ENCODE measurements at places on chromosomes 11 and 22.

GRCh38 chr22:36425977-36426523 lies 38.3 kb upstream of the MYH9 start:
- no peak for DNase-seq

DNA sequence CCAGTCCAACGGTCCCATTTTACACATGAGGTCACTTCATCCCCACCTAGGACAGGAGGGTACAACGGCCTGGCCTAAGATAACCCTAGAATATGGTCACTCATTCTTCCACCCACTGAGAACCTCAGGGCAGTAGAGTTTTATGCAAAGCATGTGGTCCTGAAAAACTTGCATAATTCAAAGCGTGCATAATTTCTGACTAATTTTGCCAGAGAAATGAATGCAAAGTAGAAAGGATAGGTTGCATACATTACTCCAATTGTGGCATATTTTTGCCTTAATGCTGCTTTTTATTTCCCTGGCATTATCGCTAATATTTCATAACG lies 32.5 kb upstream of the SLC35C1 start:
- no peak for DNase-seq

- DNase-seq: no peak
These were observed 544.4 kb downstream of the MIAT start for GRCh38 chr22:27201741-27202140.

DNA sequence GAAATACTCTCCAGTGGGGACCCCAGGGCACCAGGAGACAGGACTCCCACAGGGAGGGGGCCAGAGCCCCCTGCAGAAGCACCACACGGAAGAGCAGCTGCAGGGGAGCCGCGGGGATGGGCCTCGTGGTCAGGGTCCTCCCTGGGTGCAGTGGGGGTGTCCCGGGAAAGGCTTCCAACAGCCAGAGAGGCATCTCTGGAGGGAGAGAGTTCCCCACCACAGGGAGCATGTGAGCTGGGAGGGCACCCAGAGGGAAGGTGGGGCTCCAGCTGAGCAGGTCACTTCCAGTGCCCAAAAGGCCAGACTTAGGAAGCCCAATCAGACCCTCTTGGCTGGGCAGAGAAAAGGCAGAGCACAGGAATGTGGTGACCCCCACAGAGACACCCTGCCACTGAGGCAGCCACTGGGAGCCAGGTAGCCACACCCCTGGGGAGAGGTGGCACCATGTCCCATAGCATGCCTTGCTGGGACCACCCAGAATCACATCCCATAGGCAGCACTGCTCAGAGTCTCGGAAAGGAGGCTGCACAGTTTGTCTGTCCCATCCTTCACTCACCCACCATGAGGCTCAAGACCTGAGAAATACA lies 49.9 kb upstream of the LMO1 start:
- no peak for DNase-seq

- DNase-seq: no peak
These were observed 43.1 kb upstream of the GRAMD1B start for GRCh38 chr11:123386796-123387510.

GRCh38 chr11:75558939-75559843 lies 2.9 kb upstream of the SERPINH1 start:
- no peak for DNase-seq

- no peak for DNase-seq
These were observed 179.8 kb downstream of the NAV2 start for GRCh38 chr11:19892387-19892786.

GRCh38 chr11:13376838-13377237 lies 86.2 kb downstream of the BTBD10 start:
- no peak for DNase-seq

- no peak for DNase-seq
These were observed 51.4 kb downstream of the JAM3 start for GRCh38 chr11:134120143-134120850.

- no peak for DNase-seq
These were observed 31.4 kb upstream of the SLC22A25 start for GRCh38 chr11:63274776-63275175.

DNA sequence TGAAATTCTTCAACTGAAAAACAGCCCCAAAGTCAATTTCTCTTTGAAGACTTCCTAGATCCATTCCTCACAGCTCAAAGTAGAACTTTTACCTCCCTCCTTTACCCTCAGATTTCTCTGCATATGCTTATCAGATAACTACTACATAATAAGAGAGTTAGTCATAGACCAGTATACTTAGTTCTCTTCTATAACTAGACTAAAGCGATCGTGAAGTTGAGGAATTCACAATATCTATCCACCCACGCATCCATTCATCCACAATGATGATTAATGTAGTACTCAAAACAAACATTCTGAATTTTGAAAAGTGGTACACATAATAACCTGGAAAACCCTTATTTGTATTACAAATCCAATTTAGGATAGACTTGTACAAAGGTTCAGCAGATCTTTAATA lies 800.9 kb upstream of the TENM4 start:
- DNase-seq: no peak

- DNase-seq: no peak
These were observed 193.3 kb downstream of the C11orf91 start for GRCh38 chr11:33507356-33507755.

DNA sequence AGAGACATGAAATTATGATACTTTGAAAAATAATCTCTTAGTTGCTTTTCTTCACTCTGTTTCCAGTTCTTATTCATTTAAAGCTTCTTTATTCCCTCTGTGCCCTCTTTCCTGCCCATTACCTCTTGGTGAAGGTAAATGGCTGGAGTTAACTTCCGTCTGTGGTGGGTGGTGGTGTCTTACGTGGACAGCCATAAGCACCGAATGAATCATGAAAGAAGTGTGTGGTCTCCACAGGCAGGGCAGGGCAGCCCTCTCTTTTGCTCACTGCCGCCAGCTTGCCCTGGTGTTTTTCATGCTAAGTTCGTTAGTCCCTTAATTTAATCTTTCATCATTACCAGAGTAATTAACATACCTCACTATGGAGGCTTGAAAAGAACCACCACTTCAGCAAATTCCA lies 98.7 kb upstream of the SORL1-AS1 start:
- no peak for DNase-seq

- no peak for DNase-seq
These were observed 92.2 kb downstream of the PHF21B start for GRCh38 chr22:44917372-44918165.

- DNase-seq: no peak
These were observed 128.0 kb downstream of the TENM4 start for GRCh38 chr11:79312617-79313529.

- DNase-seq: no peak
These were observed 406.5 kb upstream of the B3GAT1 start for GRCh38 chr11:134818516-134818915.

DNA sequence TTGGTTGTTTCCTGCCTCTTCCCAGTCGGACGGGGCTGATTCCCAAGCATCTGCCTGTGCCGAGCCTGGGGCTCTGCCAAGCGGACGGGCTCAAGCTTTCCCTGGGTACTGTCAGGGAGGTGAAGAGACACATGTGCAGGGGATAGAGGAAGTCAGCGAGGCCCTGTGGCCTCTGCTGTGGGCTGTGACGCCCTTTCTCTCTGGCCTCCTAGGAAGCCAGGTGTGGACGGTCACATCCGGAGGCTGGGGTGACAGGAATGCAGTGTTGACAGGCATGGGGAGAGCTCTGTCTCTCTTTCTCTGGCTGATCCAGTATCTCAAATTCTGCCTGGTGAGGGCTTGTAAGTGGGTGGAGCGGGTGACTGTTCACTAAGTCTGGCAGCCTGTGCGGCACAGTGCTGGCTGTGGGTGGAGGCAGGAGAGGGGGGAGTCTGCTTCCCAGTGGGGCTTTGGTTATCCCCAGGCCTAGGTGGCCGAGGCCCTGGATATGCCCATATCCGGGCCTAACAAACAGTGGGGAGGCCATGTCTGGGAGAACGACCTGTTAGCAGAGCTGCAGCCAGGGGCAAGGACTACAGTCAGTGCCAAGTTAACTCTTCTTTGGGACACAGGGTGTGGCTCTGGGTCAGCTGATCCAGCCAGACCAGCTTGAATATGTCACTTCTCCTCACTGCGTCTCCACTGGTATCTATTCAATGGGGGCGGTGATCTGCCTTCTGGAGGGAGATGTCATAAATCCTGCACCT lies 1.9 kb downstream of the KCTD17 start:
- DNase-seq: no peak

- no peak for DNase-seq
These were observed 44.4 kb upstream of the CLMP start for GRCh38 chr11:123239191-123240150.

DNA sequence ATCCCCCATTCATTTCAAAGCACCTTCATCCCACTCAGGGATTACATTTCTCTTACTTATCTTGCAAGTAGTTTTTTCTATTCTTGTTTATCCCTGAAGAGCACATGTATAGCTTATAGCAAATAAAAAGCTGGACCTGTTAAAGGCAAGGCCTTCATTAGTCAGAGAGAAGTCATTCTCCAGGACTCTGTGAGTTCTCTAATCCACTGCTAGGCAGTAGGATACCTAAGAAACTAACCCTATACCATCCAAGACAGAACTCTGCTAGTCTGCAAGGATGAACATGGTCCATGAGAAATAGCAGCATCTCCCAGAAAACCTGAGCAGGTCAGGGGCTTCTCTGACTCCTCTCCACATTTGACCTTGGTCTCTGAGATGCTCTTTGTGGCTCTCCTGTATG lies 104.5 kb downstream of the KIRREL3 start:
- DNase-seq: no peak

DNA sequence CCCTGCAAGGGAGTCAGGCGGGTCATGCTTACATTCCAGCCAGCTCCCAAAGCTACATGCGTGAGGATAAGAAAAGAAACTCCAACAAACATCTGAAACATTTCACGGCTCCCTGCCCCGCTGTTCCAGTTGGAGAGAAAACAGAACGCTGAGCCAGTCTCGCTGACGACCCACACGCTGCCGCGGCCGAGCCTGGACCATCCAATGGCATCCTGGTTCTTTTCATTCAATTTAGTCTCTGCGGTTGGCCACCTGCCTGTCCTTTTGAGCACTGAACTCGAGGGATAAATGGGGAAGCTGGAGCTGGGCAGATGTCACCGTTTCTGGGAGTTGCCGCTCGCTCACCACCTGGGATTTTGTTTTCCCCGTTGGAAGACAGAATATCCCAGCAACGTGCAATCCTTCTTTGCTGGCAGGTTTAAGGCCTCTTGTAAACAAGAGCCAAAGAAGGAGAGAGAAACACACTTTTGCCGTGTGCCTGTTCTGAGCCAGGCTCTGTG lies 45.3 kb upstream of the SHISAL1 start:
- DNase-seq: no peak

All from CD8-positive, alpha-beta memory T cell (primary cell).